Activated naive CD8-positive, alpha-beta T cell treated with anti-CD3 and anti-CD28 coated beads for 36 hours (primary cell): ENCODE measurements at places on chromosomes 6 and 20.
A peak's percentile ranks its signal among the peaks of the same experiment; 100 is the strongest.

- DNase-seq, result no peak
Measured at GRCh38 chr6:90536520-90536919, 50.4 kb downstream of the MAP3K7 start.

- peak; percentile 6 for DNase-seq
Measured at GRCh38 chr20:2217857-2218539, 77.8 kb upstream of the TGM3 start.

DNA sequence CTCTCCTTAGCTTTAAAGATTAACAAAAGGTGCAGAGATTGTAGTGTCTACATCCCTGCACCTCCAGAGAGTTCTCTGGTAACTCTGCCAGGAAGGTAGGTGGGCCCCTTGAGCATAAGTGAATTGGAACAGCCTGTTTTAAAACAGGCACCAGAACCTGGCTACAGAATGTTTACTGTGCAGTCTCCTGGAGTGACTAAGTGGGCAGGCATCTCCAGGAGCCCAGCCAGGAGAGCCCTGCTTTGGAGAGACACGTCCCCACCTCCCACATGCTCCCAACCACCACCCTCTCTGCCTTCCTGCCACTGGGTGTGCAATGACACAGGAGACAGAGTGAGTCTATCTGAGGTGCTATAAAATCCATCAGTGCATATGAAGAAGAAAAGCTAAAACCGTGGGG lies 110.3 kb upstream of the EYA4 start:
- DNase-seq, result no peak

GRCh38 chr6:127691146-127691545 lies 114.2 kb downstream of the C6orf58 start:
- no peak for DNase-seq

DNA sequence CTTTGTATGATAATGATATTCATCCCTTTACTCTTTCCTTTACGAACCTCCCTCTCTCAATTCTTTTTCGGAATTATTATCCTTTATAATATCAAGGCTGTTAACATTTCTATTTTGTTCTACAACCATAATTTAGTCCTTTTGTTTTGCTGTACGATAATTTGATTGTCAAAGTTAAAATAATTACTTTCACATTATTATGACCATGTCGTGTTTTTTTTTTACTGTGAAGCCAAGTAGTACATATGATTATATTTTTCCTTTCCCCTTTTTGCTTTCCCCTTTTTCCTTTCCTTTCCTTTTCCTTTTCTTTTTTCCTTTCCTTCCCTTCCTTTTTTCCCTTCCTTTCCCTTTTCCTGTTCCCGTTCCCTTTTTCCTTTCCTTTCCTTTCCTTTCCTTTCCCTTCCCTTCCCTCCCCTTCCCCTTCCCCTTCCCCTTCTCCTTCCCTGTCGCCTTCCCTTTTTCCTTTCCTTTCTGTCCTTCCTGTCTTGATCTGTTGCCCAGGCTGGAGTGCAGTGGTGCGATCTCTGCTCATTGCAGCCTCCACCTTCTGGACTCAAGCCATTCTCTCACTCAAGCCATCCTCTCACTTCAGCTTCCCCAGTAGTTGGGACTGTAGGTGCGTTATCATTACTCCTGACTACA lies 19.5 kb downstream of the CD2AP start:
- DNase-seq, result no peak

DNA sequence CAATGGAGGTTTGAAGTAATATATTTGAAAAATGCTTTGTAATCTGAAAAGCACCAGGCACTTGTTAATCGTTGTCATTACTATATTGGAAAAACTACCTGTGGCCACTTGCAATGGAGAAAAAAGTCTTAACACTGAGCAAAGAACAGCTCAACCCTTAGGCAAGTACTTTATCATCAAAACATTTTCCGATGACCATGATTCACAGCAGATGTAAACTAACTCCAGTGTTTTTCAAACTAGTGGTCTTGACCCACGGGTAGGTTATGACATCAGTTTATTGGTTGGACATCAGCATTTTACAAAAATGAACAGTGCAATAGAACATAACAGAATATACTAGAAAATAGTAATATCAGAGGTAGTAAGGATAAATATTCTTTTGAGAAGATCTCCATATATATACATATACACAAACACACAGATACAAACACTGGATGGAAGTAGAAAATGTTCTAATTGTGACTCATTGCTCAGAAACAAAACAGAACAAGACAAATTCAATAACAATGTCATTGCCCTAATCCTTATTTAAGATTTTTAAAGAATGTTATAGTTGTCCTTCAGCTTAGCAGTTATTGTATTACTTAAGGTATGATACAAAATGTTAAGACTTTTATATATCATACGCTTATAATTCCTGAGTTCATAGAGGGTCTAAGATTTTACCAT lies 123.0 kb downstream of the PLCB1 start:
- no peak for DNase-seq

GRCh38 chr20:13936781-13937576 lies 53.4 kb downstream of the SEL1L2 start:
- no peak for DNase-seq

DNA sequence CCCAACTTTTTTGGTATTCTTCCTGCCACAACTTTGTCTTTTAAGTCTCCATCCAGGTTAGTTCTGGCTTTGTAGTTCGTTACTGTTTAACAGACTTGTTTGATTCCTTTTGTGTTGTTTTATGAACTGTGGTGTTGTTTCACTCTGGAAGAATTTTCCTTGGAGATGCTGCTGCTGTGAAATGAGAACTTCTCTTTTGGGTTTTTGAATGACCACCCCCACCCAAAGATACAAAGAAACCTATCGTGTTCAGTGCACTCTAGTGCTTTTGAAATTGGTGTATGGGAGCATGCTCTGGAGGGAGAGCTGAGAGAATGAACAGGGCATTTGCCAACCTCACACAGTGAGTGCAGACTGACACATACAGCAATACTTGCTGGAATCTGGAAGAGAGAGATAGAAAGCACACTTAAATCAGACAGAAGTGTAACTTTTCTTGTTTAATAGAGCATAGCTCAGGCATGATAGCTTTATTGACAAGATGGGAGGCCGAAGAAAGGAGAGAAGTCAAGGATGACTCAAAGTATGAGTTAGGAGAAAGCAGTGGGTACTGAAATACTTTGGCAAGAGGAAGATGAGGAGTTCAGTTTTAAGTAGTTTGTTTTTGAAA lies 293.1 kb downstream of the SOX4 start:
- no peak for DNase-seq

DNA sequence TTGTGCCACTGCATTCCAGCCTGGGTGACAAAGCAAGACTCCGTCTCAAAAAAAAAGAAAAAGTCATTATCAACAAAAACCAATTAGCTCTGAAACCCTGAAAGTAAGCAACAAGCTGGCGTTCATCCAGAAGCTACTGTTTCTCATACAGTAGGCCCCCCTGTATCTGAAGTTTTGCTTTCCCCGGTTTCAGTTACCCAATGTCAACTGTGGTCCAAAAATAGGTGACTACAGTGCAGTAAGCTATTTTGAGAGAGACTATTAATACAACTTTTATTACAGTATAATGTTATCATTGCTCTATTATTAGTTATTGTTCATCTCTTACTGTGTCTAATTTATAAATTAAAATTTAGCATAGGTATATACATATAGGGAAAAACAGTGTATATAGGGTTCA lies 135.1 kb downstream of the KIF16B start:
- no peak for DNase-seq

GRCh38 chr20:63274381-63275228 lies 2.0 kb downstream of the ARFGAP1 start:
- DNase-seq, result no peak

- DNase-seq, result no peak
Measured at GRCh38 chr20:6651016-6651415, 116.5 kb upstream of the BMP2 start.

GRCh38 chr20:13765299-13765698 lies 19.4 kb downstream of the ESF1 start:
- no peak for DNase-seq

DNA sequence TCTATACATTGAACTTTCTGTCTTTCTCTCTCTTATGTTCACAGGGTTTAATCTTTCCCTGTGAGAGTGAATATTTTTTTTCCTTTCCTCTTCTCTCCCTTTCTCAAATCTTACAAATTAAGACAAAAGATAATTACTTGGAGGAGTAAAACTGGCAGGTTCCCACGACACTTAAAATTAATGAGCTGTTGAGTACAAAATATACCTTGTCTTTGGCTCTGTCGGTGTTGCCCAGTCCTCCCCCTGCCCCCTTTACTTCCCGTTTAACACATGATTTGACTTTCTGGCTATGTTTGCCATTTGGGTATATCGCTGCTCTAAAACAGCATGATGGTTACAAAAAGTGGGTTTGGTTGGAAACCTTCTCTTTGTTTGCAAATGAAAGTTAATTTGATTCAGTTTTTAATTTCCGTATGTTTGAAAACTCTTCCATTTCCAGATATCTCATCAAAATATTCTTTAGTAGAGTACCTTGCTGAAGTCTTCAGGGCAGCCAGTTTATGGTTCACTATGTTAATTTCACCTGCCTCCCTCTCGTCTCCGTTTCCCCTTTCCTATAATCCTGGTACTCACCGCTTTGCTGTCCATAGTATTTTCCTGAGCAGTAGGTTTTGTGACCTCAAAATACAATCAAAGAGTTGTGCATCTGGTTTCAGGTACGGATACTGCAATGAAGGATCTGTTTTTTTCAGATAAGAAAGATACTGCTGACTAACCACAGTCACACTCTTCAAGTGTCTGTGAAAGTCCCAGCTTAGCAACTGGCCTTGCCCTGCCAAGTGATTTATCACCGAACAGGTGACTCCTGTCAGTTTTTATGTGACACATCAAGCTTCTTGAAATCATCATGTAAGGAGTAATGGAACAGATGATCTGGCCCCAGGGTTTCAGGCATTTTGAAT lies 181.2 kb downstream of the DTNBP1 start:
- DNase-seq, result peak; percentile 32

DNA sequence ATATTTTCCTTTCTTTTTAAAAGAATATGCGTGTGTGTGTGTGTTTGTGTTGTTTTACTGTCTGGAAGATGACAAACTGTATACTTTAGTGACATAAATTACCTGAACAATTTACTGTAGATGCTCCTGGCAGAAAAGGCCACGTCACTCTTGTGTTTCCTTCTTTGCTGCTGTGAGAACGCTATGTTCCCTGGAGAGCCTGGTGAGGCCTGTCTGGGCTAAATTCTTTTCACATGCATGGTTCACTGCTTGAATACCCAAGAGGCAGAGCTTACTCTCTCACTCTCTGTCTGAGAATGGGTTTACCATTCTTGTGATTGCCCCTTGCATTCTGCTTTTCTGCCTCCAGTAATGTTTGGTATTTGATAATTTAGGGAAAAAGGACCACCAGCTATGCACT lies 64.3 kb downstream of the EDN1 start:
- no peak for DNase-seq

GRCh38 chr6:155561257-155561965 lies 105.8 kb upstream of the NOX3 start:
- DNase-seq, result no peak

- no peak for DNase-seq
Measured at GRCh38 chr6:151175662-151176445, 63.9 kb upstream of the AKAP12 start.

GRCh38 chr6:152723398-152723797 lies 25.7 kb downstream of the MYCT1 start:
- no peak for DNase-seq

- DNase-seq, result no peak
Measured at GRCh38 chr20:19973961-19974629, 43.1 kb upstream of the NAA20 start.

GRCh38 chr20:53767206-53767930 lies 173.7 kb upstream of the ZNF217 start:
- DNase-seq, result no peak

- DNase-seq, result no peak
Measured at GRCh38 chr6:52201046-52201445, 14.9 kb downstream of the IL17A start.

GRCh38 chr20:36802326-36803222 lies 29.0 kb upstream of the DSN1 start:
- no peak for DNase-seq
